ENCODE measurements at places on chromosomes 7 and 10. TPM values are rescaled to one million over a fixed set of nuclear protein-coding genes. Genes with fewer than 3 reads are reported as not detected.
A peak's percentile ranks its signal among the peaks of the same experiment; 100 is the strongest.

DNA sequence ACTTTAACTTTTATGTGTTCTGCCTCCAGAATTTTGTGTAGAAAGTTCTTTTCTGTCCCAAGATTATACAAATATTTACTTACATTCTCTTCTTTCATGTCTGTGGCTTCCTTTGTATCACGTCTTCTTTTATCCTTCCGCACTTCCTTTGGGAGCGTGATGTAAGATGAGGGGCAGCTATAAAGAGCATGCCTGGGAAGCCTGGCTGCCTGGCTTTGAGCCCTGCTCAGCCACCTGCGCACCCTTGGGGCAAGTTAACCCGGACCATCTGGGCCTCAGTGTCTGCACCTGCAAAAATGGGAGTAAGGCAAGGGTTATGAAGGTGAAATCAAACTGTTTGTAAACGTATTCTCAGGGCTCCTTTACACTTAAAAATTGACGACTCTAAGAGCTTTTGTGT, 25.2 kb downstream of the PALD1 start:
- DNase-seq, result no peak
- H3K4me3 ChIP-seq, result no peak overlapping the region
- no peaks in the 10 kb centered on the region for H3K27me3 ChIP-seq
- peaks cover 27% of the 10 kb centered on the region for H3K4me1 ChIP-seq
- no peaks in the 10 kb centered on the region for H3K36me3 ChIP-seq
- H3K27ac ChIP-seq, result no peak overlapping the region

The PON3 gene
- not detected for total RNA-seq

The DMTF1 gene
- 264 TPM for total RNA-seq

GRCh38 chr7:26367219-26367711, 75.6 kb downstream of the SNX10 start:
- H3K4me3 ChIP-seq, result no peak overlapping the region
- H3K4me1 ChIP-seq, result peaks cover 24% of the 10 kb centered on the region
- no peak overlapping the region for H3K27ac ChIP-seq
- DNase-seq, result no peak

DNA sequence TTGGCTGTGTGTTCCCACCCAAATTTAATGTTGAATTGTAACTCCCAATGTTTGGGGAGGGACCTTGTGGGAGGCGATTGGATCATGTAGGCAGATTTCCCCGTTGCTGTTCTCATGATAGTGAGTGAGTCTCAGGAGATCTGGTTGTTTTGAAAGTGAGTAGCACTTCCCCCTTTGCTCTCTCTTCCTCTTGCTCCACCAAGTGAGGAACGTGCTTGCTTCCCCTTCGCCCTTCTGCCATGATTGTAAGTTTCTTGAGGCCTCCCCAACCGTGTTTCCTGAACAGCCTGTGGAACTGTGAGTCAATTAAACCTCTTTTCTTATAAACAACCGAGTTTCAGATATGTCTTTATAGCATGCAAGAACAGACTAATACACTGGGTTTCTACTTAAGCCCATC, 176.3 kb downstream of the CDK14 start:
- peaks cover 34% of the 10 kb centered on the region for H3K36me3 ChIP-seq
- H3K4me3 ChIP-seq, result no peak overlapping the region
- peak; percentile 77 for DNase-seq
- H3K4me1 ChIP-seq, result peaks cover 10% of the 10 kb centered on the region
- no peaks in the 10 kb centered on the region for H3K27me3 ChIP-seq

GRCh38 chr10:62462461-62462860, 88.3 kb downstream of the ZNF365 start:
- peaks cover 9% of the 10 kb centered on the region for H3K4me1 ChIP-seq
- no peaks in the 10 kb centered on the region for H3K36me3 ChIP-seq
- no peak for DNase-seq
- no peaks in the 10 kb centered on the region for H3K27me3 ChIP-seq
- H3K4me3 ChIP-seq, result no peak overlapping the region

The ITIH5 gene
- not detected for total RNA-seq

GRCh38 chr10:67602268-67602950, 93.6 kb downstream of the CTNNA3 start:
- no peak overlapping the region for H3K4me3 ChIP-seq
- no peaks in the 10 kb centered on the region for H3K27me3 ChIP-seq
- no peak overlapping the region for H3K27ac ChIP-seq
- no peaks in the 10 kb centered on the region for H3K36me3 ChIP-seq

- no peak overlapping the region for H3K4me3 ChIP-seq
- no peaks in the 10 kb centered on the region for H3K27me3 ChIP-seq
- DNase-seq, result peak; percentile 33
- H3K4me1 ChIP-seq, result peaks cover 3% of the 10 kb centered on the region
- no peak overlapping the region for H3K27ac ChIP-seq
- H3K36me3 ChIP-seq, result no peaks in the 10 kb centered on the region
Observed at GRCh38 chr7:39069896-39070881, 92.5 kb downstream of the POU6F2 start.

GRCh38 chr7:152513861-152514770, 78.3 kb upstream of the KMT2C start:
- no peak overlapping the region for H3K27ac ChIP-seq
- H3K4me1 ChIP-seq, result no peaks in the 10 kb centered on the region
- no peaks in the 10 kb centered on the region for H3K36me3 ChIP-seq
- no peak for DNase-seq

- H3K27me3 ChIP-seq, result no peaks in the 10 kb centered on the region
- DNase-seq, result no peak
- no peak overlapping the region for H3K4me3 ChIP-seq
- H3K36me3 ChIP-seq, result no peaks in the 10 kb centered on the region
Observed at GRCh38 chr7:102097601-102098161, 189.0 kb upstream of the SH2B2 start.

GRCh38 chr7:67478066-67478465, 481.4 kb downstream of the TYW1 start:
- no peak overlapping the region for H3K4me3 ChIP-seq
- no peaks in the 10 kb centered on the region for H3K36me3 ChIP-seq
- no peaks in the 10 kb centered on the region for H3K27me3 ChIP-seq
- H3K27ac ChIP-seq, result no peak overlapping the region
- DNase-seq, result no peak

DNA sequence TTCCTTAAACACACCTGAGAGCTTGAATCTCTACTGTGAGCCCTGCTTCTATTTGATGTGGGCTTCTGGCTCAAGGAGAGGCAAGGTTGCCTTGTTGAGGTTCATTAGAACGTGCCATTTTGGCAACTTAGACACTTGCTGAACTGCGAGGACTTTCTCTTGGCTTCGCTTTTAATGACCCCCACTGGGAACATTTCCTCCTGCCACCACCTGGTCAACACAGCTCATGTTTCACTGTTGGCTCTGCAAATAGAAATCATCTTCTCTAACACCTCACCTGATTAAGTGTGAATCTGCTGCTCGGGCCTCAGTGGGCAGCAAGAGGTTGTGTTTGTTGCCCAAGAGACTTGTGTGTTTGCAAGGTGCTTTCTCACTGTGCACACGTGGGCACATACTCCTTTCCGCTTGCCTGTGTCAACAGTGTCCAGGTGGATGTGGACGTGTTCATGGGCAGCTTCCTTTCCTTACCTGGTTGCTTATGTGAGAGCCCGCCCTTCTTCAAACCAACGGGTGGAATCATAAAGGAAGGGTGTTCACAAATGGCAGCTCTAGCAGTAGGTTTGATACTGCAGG, 147.0 kb downstream of the NRP1 start:
- no peaks in the 10 kb centered on the region for H3K27me3 ChIP-seq
- H3K36me3 ChIP-seq, result no peaks in the 10 kb centered on the region
- H3K4me3 ChIP-seq, result no peak overlapping the region

The TAS2R4 gene
- 5.4 TPM for total RNA-seq

DNA sequence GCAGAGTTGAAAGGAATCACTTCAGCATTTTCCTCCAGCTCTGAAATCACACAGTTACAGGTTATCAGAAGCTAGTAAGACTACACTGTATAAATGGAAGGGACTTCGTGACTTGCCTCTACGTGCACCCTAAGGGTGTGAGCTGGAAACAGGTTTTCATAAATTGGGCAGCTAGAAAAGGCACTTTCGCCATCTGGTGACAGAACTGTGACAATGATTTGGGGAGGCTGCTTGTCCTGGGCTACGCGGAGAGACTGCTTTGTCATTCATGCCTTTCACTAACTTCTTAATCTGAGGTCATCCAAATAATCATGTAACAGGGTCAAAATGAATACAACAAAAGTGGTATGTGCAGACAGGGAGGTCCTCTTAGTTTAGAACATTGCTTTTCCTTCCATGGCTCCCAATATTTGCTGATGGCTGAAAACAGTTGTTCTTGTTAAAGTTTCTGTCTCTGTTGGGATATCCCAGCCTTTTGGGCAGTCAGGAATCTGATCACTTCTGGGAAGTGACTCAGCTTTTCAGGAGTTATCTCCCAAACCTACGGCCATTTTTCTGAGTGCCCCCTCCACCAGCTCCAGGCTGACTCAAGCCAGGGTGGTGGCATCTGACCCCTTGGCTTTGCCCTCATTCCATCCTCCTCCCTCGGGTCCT, 17.8 kb downstream of the VWC2 start:
- H3K27me3 ChIP-seq, result no peaks in the 10 kb centered on the region
- no peak for DNase-seq
- no peaks in the 10 kb centered on the region for H3K4me1 ChIP-seq

The SPDYE17 gene
- not detected for total RNA-seq

The POT1 gene
- total RNA-seq, result 32.3 TPM

DNA sequence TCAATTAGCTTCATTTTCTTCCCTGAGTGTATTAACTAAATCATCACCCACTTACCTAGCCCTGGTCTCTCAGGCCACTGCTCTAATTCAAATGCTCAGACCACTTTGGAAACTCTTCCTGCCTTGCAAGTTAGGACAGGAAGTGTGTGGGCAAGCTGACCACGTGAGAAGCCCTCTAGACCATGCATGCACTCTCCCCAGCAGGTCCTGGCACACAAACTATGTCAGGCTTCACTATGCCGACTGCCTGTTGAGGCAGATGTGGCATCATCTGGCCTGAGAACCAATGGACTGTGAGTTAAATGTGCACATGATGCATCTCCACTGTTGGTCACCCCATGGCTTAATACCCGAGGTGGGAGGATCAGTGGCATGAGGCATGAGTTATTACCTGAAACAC, 439.6 kb downstream of the GRID1 start:
- no peak overlapping the region for H3K27ac ChIP-seq
- H3K27me3 ChIP-seq, result no peaks in the 10 kb centered on the region
- H3K4me3 ChIP-seq, result no peak overlapping the region
- no peak for DNase-seq
- no peaks in the 10 kb centered on the region for H3K4me1 ChIP-seq
- no peaks in the 10 kb centered on the region for H3K36me3 ChIP-seq

The TAF6 gene
- total RNA-seq, result 65.2 TPM

The SPACDR gene
- 3.7 TPM for total RNA-seq

The FZD8 gene
- 1.7 TPM for total RNA-seq

The CCNJ gene
- total RNA-seq, result 8.9 TPM

GRCh38 chr7:100604976-100605911, 3.1 kb downstream of the PCOLCE start:
- peak overlapping the region; percentile 82 for H3K4me3 ChIP-seq
- no peaks in the 10 kb centered on the region for H3K36me3 ChIP-seq
- H3K4me1 ChIP-seq, result peaks cover 15% of the 10 kb centered on the region
- no peak overlapping the region for H3K27ac ChIP-seq
- DNase-seq, result peak; percentile 55

GRCh38 chr7:46589286-46589685, 668.2 kb upstream of the IGFBP3 start:
- no peaks in the 10 kb centered on the region for H3K27me3 ChIP-seq
- H3K4me3 ChIP-seq, result no peak overlapping the region
- no peak for DNase-seq
- no peak overlapping the region for H3K27ac ChIP-seq

GRCh38 chr10:70458329-70459060, 17.0 kb upstream of the NODAL start:
- peak overlapping the region; percentile 20 for H3K4me3 ChIP-seq
- H3K27ac ChIP-seq, result no peak overlapping the region
- no peaks in the 10 kb centered on the region for H3K36me3 ChIP-seq
- DNase-seq, result peak; percentile 42

The SPDYE9 gene
- total RNA-seq, result not detected

GRCh38 chr10:31705136-31705535, 223.5 kb downstream of the ARHGAP12 start:
- peaks cover 48% of the 10 kb centered on the region for H3K4me1 ChIP-seq
- no peaks in the 10 kb centered on the region for H3K36me3 ChIP-seq
- H3K27me3 ChIP-seq, result no peaks in the 10 kb centered on the region
- H3K4me3 ChIP-seq, result no peak overlapping the region
- DNase-seq, result no peak
- H3K27ac ChIP-seq, result no peak overlapping the region

The RBP3 gene
- total RNA-seq, result not detected

- DNase-seq, result no peak
- no peaks in the 10 kb centered on the region for H3K4me1 ChIP-seq
- H3K4me3 ChIP-seq, result no peak overlapping the region
- no peaks in the 10 kb centered on the region for H3K27me3 ChIP-seq
Observed at GRCh38 chr7:147771344-147771743, 819.2 kb upstream of the C7orf33 start.

GRCh38 chr7:153642989-153643388, 409.2 kb upstream of the DPP6 start:
- no peak overlapping the region for H3K27ac ChIP-seq
- H3K4me3 ChIP-seq, result no peak overlapping the region
- no peaks in the 10 kb centered on the region for H3K4me1 ChIP-seq
- no peaks in the 10 kb centered on the region for H3K27me3 ChIP-seq

DNA sequence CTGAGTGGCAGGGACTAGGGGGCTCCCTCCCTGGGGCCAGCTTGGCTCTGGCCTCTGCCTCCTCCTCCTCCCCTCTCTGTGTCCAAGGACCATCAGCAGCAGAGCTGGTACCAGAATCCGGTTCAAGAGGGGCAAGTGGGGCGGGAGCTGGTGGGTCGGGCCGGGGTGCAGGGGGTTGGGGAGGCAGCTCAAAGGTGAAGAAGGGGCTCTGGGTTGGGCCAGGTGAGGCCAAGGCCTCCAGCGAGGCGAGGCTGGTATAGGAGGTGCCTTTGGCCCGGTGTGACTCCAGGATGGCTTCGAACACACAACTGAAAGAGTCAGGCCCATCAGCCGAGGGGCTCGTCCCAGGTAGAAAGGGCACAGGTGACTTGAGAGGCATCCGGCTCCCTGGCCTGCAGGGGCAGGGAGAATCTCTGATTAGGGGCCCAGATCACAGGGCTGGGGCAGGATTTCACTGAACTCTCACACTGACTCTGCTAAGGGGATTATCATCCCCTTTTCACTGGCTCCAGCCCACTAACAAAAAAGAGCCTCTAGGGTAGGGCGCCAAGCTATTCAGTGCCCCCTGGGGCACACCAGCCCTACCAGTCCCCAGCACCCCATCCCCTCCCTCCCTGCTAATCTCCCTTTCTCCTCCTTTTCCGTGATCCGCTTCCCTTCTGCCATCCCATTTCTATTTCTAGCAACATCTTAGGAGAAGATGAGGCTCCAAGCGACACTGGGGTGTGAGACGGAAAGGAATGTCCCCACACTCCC, 4.6 kb downstream of the PSD start:
- H3K4me3 ChIP-seq, result no peak overlapping the region
- peaks cover 74% of the 10 kb centered on the region for H3K27me3 ChIP-seq
- H3K4me1 ChIP-seq, result peaks cover 28% of the 10 kb centered on the region
- no peak overlapping the region for H3K27ac ChIP-seq
- peak; percentile 16 for DNase-seq

GRCh38 chr10:75121322-75121721, 9.9 kb downstream of the SAMD8 start:
- no peak overlapping the region for H3K27ac ChIP-seq
- peaks cover 2% of the 10 kb centered on the region for H3K36me3 ChIP-seq
- H3K4me3 ChIP-seq, result no peak overlapping the region
- H3K27me3 ChIP-seq, result no peaks in the 10 kb centered on the region

The BTBD16 gene
- not detected for total RNA-seq

- peaks cover 10% of the 10 kb centered on the region for H3K4me1 ChIP-seq
- DNase-seq, result no peak
- H3K4me3 ChIP-seq, result no peak overlapping the region
- H3K27ac ChIP-seq, result no peak overlapping the region
Observed at GRCh38 chr10:99844433-99844955, 62.1 kb downstream of the ABCC2 start.

The LIPK gene
- not detected for total RNA-seq

All from B cell (primary cell).